AG09309 (cell line): ENCODE measurements at places on chromosomes 3 and 15.

DNA sequence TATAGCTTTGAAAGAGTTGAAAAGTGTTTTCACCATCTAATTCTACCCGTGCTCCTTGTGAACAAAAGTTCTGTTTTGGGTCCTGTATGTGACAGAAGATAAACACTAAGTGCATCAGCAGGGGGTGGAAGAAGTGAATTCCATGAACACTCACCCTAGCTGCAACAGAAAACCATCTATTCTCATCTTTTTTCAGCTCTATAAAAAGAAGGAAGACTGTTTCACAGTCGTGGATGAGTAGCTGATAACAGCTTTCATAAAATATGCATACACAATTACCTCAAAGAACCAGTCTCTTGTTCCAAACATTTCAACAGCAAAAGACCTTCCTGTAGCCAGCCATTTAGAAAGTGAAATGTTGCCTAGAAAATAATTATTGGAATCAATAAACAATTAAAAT is 281.7 kb upstream of the RASGRP1 start:
- no peak for DNase-seq

- DNase-seq = no peak
Measured at GRCh38 chr3:17747174-17747889, 4.9 kb upstream of the TBC1D5 start.

DNA sequence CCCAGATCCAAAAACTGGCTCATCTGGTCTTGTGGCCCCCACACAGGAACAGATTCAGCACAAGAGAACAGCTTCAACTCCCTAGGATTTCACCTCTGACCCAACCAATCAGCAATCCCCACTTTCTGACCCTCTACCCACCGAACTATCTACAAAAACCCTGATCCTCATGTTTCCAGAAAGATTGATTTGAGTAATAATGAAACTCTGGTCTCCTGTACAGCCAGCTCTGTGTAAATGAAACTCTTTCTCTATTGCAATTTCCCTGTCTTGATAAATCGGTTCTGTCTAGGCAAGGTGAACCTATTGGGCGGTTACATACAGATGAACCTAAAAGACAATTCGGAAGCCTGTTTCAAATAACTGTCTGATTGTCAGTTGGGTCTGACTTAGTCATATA is 847.6 kb upstream of the ALCAM start:
- DNase-seq = no peak

GRCh38 chr15:63712828-63713520 is 115.8 kb downstream of the FBXL22 start:
- no peak for DNase-seq

- no peak for DNase-seq
Measured at GRCh38 chr3:27325419-27325818, 43.8 kb downstream of the NEK10 start.
